Ureter (tissue), 1 donor: ENCODE measurements at places on chromosomes 4 and X.

GRCh38 chr4:13710246-13710885 lies 82.8 kb upstream of the BOD1L1 start:
- no peak for DNase-seq

- no peak for DNase-seq
Measured at GRCh38 chrX:54178100-54178940, 4.7 kb downstream of the FAM120C start.

GRCh38 chrX:11577603-11578002 lies 88.1 kb downstream of the ARHGAP6 start:
- DNase-seq, result no peak

GRCh38 chr4:151202851-151203455 lies 74.0 kb upstream of the PRSS48 start:
- DNase-seq, result no peak

- no peak for DNase-seq
Measured at GRCh38 chr4:159484864-159485263, 382.0 kb downstream of the RAPGEF2 start.

DNA sequence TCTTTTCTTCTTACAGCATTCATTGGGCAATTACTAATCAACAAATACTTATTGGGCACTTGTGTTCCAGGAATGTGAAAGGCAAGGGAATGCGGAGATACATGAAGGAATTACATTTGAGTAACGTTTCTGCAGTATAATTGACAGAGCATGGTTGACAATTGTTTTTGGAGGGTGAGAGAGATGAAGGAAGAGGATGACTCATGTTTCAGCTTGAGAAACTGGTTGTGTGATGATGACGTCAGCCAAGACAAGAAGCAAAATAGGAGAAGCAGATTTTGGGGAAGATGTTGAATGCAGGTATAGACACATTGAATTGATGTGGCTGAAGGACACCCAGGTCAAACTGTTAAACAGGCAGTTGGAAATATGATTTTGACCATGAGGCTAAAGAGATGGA lies 8.0 kb upstream of the CPEB2 start:
- no peak for DNase-seq

GRCh38 chr4:153652051-153652784 lies 31.9 kb upstream of the TLR2 start:
- no peak for DNase-seq

- no peak for DNase-seq
Measured at GRCh38 chr4:105509714-105510113, 35.9 kb upstream of the PPA2 start.

DNA sequence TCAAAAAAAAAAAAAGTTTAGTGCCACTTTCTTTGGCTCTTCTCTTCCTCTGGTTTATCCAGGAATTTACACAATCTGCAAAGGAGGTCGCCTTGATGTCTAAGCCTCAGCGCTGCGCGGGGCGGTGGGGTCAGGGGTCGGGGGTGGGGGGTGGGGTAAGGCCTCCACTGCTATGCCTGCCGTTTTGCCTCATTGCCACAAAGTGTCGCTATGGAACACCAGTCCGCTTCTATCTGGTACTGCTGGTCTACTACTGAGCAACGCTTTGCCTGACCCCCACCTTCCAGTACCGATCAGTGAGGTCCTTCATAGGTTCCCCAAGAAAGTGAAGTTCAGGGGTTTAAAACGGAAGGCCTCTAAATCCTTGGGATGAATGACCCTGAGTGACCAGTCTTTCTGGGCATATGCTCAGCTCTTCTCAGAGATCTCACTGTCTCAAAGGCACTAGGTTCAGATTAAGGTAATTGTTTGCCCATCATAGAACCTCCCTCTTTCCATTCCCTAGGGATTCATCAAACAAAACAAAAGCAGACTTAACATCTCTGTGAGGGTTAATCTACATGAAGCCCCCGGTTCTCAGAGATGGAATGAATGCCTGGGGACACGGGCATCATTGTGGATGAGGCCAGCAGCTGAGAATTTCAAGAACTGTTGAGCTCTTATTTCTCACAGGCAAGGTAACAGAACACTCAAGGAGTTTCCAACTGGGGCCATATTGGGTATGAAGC lies 16.9 kb upstream of the TSR2 start:
- DNase-seq, result no peak
